Mesendoderm (in vitro differentiated cells): ENCODE measurements at places on chromosomes 11 and 22.

DNA sequence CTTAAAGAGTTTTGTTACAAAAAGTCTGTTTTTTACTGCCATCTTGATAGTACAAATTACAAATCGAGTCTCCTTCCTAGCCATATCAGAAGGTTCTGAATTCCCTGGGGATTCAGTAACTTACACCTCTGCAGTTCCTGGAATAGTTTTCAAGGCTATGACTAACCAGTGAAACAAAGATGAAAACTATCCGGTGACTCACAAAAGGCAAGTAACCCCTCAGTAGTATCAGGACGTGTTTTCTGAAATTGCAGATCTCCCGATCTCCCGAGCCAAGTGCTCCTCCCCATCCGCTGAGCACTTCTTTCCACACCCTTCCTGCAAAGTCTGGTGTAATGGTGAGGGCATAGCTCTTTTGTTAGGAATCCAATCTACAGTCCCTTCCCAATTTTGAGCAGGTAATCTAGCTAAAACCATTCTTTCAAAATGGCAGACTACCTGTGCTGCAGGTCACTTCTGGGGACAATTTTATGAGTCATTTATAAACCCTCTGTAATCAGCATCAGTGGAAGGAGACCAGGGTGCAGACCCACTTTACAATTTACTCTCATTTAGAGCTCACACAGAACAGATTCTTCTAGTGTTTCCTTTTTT is 7.7 kb downstream of the E2F8 start:
- peak; percentile 22 for DNase-seq

DNA sequence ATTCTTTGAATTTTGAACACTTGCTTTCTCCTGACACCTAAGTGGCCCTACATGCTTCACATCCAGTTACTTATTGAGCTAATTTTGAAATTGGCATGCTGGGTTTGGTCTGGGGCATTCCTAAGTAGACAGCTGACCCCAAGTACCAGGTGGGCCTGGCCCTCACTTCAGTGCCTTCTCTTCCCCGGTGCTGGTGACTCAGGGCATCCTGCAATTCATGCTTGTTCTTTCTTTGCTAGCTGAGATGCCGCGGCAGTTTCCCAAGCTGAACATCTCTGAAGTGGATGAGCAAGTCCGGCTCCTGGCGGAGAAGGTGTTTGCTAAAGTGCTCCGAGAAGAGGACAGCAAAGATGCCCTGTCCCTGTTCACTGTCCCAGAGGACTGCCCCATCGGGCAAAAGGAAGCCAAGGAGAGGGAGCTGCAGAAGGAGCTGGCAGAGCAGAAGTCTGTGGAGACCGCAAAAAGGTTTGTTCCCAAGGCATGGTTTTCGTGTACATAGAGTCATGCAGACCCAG is 6.3 kb downstream of the AMPD3 start:
- no peak for DNase-seq

GRCh38 chr11:104246590-104246989 is 82.6 kb upstream of the PDGFD start:
- no peak for DNase-seq

- no peak for DNase-seq
These were observed 16.5 kb downstream of the RDX start for GRCh38 chr11:110279881-110280280.

- DNase-seq = no peak
These were observed 76.4 kb downstream of the TMEM135 start for GRCh38 chr11:87114093-87114492.

DNA sequence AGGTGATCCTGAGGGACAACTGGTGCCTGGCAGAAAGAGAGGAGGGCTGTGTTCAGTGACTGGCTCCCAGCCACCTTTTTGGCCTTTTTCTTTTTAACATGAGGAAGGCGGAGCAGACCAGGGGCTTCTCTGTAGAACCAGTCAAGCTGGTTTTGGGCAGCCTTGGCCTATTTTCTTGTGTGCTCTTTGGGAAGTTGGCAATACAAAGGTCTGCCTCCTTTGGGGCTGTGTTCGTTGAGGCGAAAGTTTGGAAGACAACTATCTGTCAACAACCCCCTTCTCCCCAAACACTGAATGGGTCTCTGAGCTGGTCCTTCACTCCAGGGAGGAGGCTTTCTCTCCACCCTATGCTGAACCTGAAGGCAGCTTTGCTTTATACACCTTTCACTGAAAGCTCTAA is 8.5 kb downstream of the MARK2 start:
- peak; percentile 84 for DNase-seq

- peak; percentile 46 for DNase-seq
These were observed 1.3 kb downstream of the PAFAH1B2 start for GRCh38 chr11:117145393-117145761.
